Stimulated activated CD4-positive, alpha-beta T cell treated with anti-CD3 and anti-CD28 coated beads, Interleukin-1b, Interleukin-23, amount 100 ng/mL, for 1 hour (primary cell): ENCODE measurements at places on chromosomes 16 and 17.

DNA sequence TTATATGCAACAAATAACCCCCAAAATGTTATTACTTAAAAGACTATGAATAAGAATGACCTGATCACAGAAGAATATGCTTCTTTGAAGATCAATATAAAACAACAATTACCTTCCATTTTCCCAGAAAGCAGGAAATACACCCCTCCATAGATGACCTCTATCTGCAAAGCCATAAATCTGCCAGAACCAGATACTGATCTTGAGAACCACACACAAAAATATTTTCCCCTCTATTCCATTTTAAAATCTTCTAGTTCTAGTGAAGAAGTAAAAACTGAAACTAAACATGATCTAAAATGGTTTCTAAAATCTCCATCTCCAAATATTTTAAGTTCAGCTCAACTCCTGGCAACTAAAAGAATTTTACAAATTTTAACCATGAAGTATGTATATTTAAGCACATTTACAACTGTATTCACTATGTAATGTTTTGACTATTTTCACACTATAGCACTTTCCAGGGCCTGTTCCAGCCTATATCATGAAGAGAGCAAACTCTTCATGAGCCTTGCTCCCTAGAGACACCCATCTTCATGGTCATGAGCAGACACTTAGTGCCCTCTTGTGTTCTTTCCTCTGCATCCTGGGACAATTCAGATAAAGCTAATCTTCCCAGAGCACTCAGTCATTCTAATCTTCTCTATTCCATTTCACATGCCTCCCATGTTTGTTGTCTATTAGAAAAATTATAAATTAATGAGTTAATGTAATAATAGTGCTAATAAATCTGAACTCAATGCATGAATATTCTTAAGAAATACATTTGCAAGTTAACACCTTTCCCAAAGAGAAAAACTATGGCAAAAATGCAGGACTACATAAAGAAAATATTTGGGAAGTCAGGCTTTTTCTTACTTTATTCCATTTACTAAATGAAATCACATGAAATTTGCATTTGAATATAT lies 87.0 kb downstream of the HELZ start:
- no peak for DNase-seq

- DNase-seq = no peak
Measured at GRCh38 chr16:67294938-67295361, 15.6 kb downstream of the PLEKHG4 start.

- no peak for DNase-seq
Measured at GRCh38 chr17:75640556-75641119, 7.4 kb downstream of the SMIM5 start.

DNA sequence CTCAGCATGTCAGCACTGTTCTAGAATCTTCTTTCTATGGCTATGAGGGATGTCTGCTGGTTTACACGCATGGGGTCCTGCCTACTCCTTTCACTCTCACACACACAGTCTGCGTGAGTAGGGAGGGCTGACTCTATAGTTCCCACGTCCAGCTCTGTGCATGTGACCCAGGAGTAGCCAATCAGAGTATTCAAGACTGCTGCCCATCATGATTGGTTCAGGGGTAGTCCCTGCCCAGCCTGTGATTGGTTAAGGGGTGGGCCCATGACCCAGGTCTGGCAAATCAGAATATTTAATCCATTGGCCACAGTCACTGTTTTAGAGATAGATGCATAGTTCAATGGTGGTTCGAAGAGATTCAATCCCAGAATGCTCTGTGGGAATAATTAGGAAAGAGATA lies 151.3 kb upstream of the IRX3 start:
- no peak for DNase-seq

DNA sequence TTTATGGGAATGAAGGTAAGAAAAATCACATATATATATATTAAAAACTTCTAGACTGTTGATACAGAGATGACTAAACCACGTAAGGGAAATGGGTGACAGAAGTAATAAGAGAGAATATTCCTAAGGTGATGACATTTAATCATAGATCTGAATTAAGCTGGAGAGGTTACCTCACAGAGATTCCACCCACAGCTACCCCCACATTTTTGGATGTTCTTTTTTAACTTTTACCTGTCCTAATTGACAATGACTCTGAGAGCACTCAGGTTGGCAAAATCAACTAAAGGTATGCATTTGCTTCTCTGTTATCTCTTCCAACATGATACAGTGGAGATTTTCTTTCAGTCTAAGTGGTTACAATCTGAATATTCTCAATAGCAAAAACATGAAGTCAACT lies 1280.6 kb downstream of the CDH11 start:
- no peak for DNase-seq

GRCh38 chr16:72847187-72848027 lies 200.5 kb downstream of the ZFHX3 start:
- no peak for DNase-seq

- no peak for DNase-seq
Measured at GRCh38 chr17:63035271-63035670, 69.2 kb downstream of the TANC2 start.

DNA sequence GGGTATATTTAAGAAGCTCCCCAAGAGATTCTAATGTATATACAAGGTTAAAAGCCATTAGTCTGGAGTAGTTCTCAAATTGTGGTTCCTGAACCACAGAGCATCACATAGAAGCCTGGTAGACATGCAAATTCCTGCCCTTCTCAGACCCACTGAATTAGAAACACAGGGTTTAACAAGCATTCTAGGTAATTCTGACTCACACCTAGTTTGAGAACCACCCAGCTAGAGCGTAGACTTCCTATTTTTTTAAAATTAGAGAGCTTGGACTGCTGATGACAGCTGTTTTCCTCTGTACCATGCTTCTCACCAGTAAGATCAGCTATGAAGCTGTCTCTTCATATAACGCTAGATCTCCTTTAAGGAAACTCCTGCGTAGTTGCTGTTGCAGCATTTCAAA lies 50.6 kb downstream of the HS3ST3B1 start:
- no peak for DNase-seq

- DNase-seq = no peak
Measured at GRCh38 chr16:82801361-82801760, 174.6 kb downstream of the CDH13 start.

GRCh38 chr17:866568-867103 lies 84.5 kb downstream of the MRM3 start:
- DNase-seq = no peak

GRCh38 chr17:36813957-36814563 lies 123.2 kb upstream of the LHX1 start:
- DNase-seq = no peak

- no peak for DNase-seq
Measured at GRCh38 chr16:72637306-72637705, 410.6 kb downstream of the ZFHX3 start.

DNA sequence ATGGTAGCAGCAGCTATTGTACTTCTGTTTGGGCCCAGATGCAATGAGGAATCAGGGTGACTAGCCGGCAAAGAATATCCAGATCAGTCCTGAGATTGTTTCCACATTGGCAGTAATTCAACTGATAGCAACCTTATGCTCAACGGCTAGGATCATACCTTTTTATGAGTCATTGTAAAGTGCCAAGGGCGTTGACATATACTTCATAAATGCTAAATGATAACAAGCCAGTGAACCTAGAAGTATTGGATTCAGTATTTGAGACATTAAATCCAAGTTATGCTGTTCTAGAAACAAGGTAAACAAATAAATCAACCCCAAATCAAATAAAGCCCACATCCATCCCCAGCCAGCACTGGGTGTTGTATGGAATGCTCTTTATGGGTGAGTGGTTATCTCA lies 207.1 kb upstream of the ZFHX3 start:
- DNase-seq = no peak

DNA sequence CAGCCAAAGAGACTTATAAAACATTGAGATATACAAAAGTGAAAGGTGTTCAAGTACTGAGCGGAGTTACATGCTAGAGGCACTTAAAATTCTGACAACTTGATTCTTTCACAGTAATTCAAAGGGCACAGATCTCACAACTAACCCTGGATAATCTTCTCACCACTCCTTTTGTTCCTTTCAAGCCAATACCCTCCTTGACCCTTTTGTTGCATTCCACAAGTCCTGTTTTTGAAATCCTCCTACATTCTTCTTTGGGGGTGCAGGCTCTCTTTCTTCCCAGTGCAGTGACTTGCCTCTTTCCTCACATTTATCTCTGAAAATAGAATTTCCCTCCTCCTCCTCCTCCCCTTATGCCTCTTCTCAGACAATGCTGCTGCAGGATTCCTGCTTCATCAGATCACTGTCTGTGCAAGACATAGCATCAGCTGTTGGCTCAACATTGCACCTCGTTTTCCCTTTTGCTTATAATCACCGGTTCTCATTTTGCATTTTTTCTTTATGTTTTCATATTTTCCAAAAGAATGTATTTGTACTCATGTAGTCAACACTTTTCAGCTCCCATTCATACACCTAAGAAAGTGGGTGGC lies 199.3 kb downstream of the CDH8 start:
- no peak for DNase-seq

DNA sequence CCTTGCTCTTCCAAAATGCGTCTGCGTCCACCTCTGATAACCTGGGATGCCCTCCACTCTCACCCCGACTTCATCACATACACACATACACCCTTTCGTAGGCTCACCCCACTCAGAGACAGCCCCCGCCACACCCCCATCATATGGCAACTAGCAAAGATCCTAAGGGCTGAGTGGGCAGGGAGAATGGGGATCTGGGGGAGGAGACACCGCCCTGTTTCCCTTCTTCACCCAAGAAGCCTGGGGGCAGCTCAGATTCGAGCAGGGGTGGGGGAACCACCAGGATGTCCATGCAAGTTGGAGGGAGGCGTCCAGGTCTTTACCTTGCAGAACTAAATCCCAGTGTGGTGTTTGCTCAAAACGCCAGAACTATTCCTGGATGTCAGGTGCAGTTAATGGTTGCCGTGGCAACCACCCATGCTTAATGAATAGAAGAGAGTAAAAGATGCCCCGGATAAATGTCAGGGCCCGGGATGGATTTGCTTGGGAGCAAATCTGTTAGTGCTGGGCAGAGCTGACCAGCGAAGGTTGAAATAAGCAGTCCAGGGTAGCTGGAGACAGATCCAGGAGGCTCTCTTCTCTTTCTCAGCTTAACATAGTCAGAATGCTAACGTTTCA lies 72.8 kb downstream of the CACNG3 start:
- no peak for DNase-seq

GRCh38 chr16:83392743-83393142 lies 415.0 kb upstream of the HSBP1 start:
- DNase-seq = no peak

GRCh38 chr17:77581480-77581879 lies 377.0 kb upstream of the TNRC6C start:
- DNase-seq = no peak

DNA sequence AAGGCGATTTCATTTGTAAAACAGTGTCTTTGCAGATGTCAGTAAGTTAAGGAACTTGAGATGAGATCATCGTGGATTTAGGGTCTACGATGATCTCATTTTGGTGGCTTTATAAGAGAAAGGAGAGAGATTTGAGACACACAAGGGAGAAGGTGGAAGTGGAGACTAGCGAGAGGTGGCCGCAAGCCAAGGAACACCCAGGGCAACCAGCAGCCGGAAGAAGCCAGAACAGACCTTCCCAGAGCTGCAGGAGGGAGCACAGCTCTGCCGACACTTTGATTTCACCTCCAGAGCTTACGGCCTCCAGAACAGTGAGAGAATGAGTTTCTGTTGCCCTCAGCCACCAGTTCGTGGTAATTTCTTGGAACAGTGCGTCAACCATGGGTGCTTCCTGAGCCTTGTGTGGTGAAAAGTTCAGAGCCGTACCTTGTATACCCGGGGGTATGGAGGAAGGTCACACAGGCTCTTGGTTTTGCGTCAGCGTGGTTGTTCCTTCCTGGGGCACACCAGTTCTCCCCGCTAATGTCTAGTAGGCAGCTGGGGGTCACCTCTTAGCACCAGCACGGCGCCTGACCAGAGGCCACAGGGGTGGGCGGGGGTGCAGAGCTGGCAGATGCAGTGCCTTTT lies 12.9 kb upstream of the SEC14L1 start:
- no peak for DNase-seq

- no peak for DNase-seq
Measured at GRCh38 chr17:30393491-30393890, 14.8 kb downstream of the CPD start.

- DNase-seq = no peak
Measured at GRCh38 chr16:1884889-1885288, 12.9 kb upstream of the MEIOB start.

DNA sequence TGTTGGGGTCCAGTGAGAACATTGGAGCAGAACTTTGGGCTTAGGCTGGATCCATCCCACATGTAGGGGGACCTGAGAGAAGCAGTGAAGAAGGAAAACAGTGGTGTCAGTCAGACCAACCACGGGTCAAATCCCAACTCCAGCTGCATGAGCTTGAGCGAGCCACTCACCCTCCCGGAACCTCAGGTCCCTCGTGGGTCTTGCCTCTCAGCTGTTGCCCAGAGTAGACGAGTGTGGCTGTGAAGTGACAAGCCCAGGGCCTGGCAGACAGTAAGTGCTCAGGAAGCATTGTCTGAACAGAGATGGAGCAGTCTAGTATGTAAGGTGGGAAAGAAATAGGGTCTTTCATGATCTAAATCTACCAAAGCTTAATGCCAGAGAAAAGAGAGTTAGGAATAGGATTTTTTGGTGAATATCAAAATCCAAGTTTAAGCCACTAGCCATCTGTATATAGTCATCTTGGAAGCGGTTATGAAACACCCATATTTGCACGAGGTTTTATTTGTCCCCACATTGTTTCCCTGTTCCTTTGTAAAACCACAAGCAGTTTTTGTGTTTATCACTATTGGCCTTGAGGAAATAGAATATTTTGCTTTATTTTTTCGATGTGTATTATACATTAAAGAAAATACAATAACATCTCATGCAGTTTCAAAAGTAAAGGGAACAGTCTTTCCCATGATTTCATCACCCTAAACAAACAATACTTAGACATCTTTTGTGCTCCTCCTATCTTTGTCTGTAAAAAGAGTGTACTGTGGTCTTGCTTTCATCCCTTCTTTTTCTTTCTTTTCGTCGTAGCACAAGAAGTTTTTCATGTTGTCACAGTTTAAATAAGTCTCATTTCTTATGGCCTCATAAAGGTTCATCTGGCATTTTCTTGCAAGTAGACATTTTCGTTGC lies 112.0 kb downstream of the CLEC16A start:
- no peak for DNase-seq

GRCh38 chr17:16269658-16270057 lies 52.6 kb downstream of the PIGL start:
- no peak for DNase-seq

DNA sequence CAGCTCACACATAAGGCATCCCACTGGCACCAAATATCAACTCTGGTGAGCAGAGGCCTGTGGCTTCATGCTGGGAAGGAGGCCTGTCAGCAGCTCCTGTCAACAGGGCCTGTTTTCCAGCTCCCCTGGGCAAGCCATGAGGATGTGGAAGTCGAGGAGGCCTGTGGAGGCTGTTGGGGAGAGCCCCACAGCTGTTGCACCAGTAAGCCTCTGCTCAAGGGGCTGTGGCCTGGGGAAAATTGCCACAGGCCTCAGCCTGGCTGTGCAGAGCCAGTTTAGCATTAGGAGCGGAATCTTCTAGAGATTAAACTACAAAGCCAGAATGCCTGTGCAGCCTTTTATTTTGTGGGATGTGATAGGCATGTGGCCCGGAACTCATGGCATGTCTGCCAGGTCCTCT lies 202.1 kb downstream of the SPECC1 start:
- DNase-seq = no peak

- no peak for DNase-seq
Measured at GRCh38 chr16:53415504-53415903, 18.8 kb upstream of the RBL2 start.
